Activated CD4-positive, alpha-beta T cell treated with anti-CD3 and anti-CD28 coated beads for 48 hours (primary cell): ENCODE measurements at places on chromosomes 3 and 15.

GRCh38 chr15:52730173-52730572 lies 51.0 kb upstream of the ATOSA start:
- peak; percentile 29 for DNase-seq

- DNase-seq, result no peak
These were observed 610.0 kb upstream of the ZNF385D start for GRCh38 chr3:22360970-22361369.

DNA sequence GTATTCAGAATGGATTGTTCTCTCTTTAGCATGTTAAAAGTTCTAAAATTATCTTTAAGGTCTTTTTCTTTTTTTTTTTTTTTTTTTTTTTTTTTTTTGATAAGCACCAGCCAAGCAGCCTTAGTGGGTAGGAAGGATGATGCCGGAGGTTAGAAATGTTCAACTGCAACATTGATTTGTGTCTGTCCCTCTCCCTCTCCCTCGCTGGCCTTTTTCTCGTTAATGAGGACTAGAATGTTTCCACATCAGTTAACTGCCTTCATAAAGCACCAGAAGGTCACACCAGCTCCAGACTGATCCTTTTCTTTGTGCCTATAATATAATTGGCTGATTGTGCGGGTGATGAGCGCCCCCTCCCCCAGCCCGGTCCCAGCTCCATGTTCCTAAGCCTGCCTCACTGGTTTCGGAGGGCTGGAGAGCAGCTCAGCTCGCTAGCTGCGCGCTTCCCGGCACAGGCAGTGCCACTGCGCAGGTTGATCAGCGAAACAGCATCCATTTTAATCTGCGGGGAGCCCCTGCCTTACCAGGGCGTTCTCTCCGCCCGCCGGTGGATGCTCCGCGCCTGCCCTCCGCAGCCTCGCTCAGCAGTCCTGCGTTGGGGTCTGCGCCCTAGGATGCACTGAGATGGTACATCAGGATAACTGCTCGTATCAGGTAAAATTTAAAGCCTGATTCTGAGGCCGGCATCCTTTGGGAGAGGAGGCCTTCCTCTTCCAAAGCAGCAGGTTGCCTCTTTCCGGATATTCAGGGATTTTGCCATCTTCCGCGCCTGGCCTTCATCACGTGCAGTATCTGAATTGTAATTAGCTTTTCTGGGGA lies 148.9 kb upstream of the IL12A start:
- DNase-seq, result peak; percentile 3

DNA sequence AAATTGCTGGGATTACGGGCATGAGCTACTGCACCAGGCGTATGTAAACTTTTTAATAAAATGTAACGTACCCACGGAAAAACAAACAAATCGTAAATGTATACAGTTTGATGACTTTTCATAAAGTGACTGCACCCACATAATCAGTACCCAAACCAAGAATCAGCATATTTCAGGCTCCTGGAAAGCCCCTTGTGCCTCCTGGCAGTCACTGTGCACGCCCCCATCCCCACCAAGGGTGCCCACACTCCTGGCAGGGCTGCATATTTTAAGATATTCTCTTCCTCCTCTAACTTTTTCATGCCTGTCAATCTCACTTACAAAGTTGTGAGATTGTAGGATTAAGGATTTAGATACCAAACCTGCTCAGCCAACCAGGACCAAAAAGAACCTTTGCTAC lies 305.5 kb downstream of the SHQ1 start:
- DNase-seq, result no peak

DNA sequence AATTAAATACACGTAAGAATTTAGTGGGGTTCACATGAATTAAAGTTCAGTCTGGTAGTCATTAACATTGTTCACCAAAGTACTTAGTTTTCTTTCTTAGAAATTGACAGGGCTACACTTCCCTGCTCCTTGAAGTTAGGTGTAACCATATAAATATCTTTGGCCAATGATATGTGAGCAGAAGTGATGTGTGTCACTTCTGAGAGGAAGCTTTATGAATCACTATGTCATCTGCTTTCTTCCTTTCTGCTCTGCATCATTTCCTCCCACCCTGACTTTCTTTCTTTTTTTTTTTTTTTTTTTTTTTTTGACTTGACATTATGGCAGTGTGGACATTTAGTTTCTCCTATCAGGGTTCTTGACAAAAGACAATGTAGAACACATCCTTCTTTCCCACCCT lies 156.2 kb upstream of the COL8A1 start:
- no peak for DNase-seq

DNA sequence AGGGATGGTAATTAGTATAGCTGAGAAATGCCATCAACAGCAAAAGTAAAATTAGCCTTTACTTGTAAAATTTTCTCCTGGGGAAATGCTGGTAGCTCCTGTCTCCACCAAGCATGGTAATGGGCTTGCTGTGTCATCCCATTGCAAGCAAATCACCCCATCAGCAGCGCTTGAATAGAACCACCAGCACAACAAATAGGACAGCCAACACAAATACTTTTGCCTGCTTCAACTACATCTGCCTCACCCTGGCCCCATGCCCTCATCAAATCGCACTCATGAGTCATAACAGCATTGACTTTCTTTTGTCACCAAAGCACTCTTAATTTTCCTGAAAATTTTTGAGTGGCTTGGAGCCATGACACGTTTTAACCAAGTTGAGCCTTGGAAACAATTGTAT lies 52.6 kb downstream of the ERC2 start:
- DNase-seq, result no peak

- DNase-seq, result no peak
These were observed 93.8 kb downstream of the FHIT start for GRCh38 chr3:61157414-61157813.

DNA sequence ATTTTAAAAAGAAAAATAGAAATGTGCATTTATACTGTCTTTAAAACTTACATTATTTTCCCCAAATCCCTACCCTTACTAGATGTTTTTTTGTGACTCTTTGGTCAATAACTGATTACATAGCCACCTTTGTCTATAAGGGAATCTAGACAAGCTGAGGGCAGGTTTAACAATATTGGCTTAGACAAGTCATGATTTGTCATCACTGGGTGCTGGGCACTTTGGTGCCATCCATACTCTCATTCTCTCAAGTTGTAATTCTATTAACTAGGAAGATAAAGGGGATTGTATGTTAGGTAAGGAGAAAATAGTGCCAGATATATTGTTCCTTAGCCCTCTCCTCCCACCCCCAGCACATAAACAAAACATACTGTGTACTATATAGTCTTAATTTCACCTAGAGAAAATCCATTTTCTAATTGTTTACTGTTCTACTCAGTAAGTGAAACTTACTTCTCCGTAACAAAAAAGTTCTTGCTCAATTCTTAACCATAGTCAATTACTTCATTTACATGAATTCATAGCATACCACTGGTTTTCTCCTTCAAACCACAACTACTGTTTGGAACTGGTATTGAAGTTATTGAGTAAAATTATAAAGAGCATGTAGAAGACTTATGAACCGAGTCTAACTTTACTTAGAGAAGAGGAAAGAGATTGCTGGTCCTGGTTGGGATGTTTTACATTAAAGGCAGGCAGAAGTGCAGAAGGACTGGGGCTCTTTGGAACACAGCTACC lies 877.1 kb downstream of the PDCD6IP start:
- no peak for DNase-seq

- no peak for DNase-seq
These were observed 175.6 kb downstream of the GREM1 start for GRCh38 chr15:32893421-32893820.

GRCh38 chr3:144096016-144096415 lies 124.4 kb downstream of the DIPK2A start:
- DNase-seq, result no peak

DNA sequence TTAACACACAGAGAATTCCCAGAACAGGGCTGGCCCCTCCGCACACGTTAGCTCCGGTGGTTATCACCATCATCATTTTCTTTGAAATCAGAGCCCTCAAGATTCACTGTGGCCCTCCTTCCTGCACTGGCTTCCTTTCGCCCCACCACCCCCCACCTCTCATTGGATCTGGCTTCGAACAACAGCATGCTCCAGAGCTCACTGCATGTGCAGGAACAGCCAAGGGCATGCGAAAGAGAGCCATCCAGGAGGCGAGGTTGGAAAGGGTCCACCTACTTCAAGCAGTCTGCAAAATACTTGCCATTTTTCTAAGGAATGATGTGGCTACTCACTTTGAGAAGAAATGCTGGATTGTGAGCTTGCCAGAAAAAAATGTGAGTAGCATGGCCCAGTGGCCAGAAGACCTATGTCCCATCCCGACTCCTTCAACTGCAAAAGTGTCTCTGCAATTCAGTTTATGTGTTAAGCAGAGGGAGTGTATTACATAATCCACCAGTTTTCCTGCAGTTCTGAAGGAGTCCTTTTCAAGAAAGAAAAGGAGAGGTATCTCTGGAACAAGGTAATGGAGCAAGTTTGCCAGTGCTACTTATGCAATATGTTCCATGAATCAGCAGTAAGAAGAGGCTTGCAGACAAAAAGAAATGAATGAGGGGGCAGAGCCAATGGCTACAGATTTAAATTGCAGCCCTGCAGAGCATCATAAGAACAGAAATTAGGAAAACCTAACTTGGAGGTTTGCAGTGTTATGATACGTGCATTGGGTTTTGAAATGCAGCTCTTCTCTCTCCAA lies 92.8 kb downstream of the OCA2 start:
- DNase-seq, result no peak

GRCh38 chr3:74122281-74122680 lies 492.2 kb downstream of the CNTN3 start:
- no peak for DNase-seq

DNA sequence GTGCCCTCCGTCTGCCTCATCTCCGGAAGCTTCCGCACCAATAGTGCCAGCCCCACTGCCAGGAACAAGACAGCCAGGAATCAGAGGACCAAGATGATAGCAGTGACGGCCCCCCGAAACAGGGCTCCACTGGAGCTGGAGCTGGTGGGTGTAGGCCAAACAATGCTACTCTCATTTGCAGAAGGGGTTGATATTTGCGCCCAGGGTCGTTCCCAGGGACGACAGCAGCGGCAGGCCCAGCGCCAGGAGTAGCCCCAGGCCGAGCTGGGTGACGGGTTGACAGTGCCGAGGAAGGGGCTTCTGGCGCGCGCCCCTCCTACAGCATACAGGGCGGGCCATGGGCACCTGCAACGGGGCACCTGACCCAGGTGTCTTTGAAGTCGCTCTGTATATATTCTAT lies 301.4 kb downstream of the CNTN6 start:
- no peak for DNase-seq

- peak; percentile 75 for DNase-seq
These were observed 78.1 kb upstream of the LMOD3 start for GRCh38 chr3:69200384-69201068.

DNA sequence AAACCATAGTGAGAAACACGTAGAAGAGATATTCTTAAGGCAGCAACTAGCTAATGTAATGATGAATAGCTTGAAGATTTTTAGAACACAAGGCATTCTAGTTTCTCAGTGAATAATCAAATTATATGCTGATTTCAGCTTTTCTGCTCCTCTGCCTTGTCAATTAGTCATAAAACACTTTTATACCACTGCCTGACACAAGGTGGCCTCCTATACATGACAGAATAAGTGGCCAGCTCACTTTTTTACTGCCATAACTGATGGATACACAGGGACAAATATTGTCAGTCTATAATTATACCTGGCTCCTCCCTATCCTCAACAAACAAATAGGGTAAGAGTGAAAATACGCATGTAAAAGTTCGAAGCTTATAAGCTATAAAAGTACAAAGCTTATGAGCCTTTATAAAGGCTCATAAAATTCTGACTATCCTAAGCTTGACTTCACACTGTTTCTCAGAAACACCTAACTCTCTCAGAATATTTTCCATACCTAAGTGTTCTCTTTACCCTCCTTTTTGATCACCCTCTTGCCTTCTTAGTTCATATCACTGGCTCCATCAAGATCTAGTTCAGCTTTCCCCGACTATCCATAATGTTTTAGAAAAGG lies 81.6 kb downstream of the HERC1 start:
- DNase-seq, result peak; percentile 29

GRCh38 chr15:88994286-88994685 lies 81.1 kb upstream of the MFGE8 start:
- DNase-seq, result no peak

- no peak for DNase-seq
These were observed 34.7 kb downstream of the NUP210 start for GRCh38 chr3:13385373-13385965.

DNA sequence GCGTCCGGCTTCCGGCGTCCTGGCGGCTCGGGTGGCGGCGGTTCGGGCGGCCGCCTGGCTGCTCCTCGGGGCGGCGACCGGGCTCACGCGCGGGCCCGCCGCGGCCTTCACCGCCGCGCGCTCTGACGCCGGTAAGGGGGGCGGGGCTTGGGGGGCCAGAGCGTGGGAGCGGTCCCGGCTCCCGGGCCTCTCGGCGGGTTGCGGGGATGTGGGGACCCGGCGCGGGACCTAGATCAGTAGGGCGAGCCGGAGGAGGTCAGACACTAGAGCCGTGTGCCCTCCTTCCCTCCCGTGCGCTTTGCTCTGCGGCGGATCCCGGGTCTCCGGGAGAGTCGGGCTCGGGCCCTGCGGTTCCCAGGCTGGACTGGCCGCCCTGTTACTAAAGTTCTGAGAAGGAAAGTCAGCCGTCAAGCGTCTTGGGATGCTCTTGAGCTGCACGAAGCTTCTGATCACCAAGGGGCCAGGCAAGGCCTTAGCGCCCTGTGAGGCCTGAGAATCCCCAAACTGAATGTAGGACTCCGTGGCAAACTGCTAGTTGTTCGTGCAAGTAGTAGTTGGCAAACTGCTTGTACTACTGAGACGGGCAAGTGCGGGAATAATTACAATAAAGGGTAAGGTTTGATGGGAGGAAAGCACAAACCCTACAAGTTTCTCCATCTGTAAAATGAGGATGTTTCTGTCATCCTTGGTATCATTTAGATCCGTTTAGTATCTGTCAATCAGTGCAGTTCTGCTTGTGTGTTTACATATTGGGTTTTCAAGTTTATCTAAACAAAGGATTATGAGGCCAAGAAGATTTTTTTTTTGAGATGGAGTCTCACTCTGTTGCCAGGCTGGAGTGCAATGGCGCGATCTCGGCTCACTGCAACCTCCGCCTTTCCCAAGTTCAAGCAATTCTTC lies 587 bp downstream of the PIGX start:
- peak; percentile 75 for DNase-seq

DNA sequence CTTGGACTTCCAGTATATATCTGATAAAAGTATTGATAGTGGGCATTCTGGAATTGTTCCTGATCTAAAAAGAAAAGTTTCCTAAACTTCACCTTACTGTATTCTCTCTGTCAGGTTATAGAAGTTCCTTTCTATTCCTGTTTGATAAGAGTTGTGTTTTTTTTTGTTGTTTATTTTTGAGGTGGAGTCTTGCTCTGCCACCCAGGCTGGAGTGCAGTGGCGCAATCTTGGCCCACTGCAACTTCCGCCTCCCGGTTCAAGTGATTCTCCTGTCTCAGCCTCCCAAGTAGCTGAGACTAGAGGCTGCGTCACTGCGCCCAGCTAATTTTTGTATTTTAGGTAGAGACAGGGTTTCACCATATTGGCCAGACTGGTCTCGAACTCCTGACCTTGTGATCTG lies 13.1 kb downstream of the BLM start:
- DNase-seq, result no peak

DNA sequence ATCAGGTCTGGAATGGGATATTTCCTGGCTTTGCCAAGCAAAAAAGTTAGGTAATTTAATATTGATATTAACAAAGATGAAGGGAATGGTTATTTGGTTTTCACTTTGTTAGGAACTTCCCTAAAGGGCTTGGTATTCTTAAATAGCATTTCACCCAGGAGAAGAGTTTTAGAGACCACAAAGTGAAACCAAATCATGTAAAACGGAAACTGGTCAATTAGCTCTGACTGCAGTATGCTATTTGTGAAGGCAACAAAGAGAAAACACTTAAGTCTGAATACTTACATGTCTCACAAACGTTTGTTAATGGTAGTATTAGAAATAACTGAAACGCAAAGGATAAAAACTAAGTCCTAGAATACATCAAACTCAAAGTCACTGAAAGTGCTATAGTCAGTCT lies 32.4 kb upstream of the SETMAR start:
- DNase-seq, result no peak
